ENCODE measurements at places on chromosomes 6 and 20. TPM values are rescaled to one million over a fixed set of nuclear protein-coding genes. Genes with fewer than 3 reads are reported as not detected.

- no peak for DNase-seq
These were observed 315.1 kb downstream of the CDH4 start for GRCh38 chr20:61567204-61567603.

DNA sequence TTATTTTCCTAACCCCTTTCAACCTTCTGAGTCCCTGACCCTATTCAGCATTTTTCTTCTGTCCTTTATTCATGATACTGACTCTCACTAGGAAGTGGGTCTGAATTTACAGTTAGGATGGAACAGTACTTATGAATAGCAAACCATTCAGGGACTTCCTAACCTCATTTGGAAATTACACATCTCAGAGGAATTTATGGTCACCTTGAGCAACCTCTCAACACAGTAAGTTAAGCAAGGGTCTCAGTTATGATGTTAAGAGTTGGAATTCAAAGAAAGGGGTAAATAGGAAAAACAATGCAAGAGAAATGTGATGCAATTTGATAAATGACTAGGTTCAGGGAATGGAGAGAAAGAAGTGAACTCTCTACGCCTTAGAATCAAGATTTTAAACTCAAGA is 97.3 kb downstream of the GPR6 start:
- DNase-seq = no peak

- DNase-seq = no peak
These were observed 73.5 kb downstream of the EYS start for GRCh38 chr6:65633501-65633900.

DNA sequence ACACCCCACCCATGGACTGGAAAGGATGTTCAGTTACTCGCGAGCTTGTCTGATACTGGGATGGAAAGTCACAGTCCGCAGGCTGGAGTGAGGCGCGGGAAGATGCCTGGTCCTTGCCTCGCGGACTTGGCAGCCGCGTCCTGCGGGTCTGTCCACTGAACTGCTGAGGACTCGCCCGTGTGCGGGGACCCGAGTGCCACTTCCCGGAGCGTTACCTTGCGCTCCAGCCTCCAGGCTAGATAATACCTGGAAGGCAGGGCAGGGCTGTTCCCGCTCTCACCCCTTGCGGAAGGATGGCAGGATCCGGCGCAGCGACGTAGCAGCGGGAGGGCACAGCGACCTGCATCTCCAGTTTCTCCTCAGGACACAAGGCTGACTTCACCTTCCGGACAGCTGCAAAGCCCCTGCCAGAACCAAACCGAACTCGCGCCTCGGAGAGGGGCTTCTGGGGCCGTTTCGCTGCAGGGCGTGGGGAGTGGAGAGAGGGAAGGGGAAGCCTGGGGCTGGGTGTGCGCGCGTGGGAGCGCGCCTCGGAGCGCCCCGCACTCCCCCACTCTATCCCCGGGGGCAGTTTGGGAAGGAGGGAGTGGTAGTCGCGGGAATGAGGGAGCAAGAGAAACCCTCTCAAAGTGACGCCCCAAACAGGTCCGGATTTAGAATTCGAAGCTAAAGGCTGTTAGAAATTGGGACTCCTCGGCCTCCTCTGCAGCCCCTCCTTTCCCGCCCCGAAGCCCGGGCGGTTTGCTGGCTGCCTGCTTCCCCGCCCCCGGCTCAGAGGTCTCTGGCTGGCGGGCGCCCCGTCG is at the start of gene KCNQ5:
KCNQ5 (plus strand) TSS at position 774 of the 803 bp plus-strand sequence.
- DNase-seq = no peak

DNA sequence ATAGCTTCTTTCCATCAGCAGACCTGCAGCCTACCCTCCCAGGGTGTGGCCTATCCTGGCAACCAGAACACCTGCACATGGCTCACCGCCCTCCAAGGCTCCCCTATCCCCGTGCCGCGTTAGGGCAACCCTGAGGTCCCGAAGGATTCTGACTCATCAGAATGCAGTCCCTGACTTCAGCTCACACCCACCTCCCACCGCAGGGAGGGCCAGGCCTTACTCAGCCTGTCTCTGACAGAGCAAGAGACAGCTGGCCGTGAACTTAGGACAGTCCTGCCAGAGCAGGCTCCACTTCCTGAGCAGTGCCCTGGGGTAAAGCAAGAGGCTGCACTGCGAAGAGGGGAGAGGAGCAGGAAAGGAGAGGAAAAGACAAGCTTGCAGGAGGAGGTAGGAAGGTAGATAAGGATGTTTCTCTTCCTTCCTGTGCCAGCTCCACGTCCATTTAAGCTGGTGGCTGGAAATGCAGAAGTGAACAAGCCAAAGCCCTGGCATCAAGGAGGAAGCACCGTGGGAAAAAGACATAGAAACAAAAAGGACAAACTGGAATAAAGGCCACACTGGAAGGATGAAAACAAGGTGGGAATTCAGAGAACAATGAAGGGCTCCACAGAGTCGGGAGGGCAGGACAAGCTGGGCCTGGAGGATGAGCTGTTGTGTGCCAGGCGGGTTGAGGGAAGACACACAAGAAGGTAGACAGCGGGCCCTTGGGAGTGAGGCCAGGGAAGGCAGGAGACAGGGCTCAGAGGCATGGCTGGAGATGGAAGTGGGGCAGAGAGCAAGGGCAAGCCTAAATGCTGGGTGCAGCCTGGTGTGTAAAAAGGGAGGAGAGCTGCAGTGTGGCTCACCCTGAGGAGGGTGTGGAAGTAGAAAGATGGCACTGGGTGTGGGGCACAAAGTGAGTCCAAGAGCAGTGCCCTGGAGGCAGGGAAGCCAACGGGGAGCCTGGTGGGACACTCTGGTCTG is 102.7 kb downstream of the SLC23A2 start:
- no peak for DNase-seq

GINS1 gene
- 20.0 TPM for total RNA-seq

HLA-DOA gene
- not detected for total RNA-seq

DNA sequence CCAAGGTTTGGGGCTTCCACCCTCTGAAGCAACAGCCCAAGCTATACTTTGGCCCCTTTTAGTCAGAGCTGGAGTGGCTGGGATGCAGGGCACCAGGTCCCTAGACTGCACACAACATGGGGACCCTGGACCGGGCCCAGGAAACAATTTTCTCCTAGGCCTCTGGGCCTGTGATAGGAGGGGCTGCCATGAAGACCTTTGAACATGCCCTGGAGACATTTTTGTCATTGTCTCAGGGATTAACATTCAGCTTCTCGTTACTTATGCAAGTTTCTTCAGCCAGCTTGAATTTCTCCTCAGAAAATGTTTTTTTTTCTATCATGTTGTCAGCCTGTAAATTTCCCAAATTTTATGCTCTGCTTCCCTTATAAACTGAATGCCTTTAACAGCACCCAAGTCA is 82.3 kb downstream of the LRRC1 start:
- no peak for DNase-seq

- no peak for DNase-seq
These were observed 48.7 kb upstream of the GATA5 start for GRCh38 chr20:62524505-62524911.

- no peak for DNase-seq
These were observed 62.5 kb downstream of the RAMACL start for GRCh38 chr6:166523782-166524559.
